Trophoblast cell (in vitro differentiated cells and primary cell): ENCODE measurements at places on chromosomes 2 and 18.
A peak's percentile ranks its signal among the peaks of the same experiment; 100 is the strongest.

DNA sequence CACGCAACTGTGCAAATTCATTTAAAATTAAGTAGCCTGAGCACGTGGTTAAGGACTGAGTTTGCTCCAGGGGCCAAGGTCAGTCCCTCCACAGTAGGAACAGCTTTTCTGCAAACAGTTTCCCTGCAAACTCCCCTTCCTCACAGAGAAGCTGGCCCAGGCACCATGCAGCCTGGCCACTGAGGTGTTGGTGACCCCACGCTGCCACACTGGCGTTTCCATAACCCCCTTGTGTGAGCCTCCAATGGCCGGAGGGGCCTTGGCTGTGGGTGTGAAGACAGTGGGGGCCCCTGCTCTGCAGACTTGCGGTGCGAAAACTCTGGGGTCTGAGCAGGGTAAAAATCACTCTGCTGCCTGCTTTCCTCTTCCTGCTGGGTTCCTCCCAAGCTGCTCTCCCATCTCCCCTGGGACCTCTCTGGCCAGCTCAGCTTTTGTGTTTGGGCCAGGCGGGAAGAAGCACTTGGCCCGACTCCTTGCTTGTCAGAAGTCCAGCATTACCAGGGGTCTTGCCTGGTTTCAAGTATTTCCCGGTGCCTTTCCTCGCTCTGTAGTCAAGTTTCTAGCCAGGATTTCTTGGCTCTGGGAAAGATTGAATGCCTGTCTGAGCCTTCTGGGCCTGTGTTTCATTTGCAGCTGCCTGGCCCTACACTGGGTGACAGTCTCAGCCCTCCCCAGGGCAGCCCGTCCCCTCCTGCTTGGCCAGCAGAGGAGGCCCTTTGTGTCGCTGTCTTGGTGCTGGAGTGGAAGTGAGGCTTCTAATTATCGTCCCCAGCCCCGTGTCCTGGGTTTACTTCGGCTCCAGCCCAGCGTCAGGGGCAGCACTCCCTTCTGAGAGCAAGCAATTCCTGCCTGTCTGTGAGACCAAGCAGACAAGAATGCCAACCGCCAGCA lies 131.4 kb upstream of the SLC1A4 start:
- no peak for DNase-seq

DNA sequence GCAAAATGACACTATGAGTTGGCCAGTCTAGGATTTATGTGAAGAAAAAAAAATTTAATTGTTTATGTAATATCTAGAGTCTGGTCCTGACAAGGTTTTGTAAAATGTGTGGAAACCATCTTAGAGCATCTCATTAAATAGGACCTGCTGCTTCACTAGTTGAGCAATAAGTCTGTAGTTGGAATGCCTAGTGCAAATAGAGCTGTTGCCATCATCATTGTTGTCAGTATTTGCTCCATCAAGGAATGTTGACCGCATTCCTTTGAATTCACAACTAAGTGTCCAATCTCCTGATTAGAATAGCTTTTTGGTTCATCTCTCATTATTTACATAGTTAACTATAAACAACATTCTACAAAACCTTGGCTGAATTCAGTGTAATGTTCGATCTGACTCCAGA lies 32.2 kb upstream of the RPE start:
- DNase-seq: no peak

GRCh38 chr2:68746408-68746807 lies 11.8 kb downstream of the ARHGAP25 start:
- DNase-seq: no peak

GRCh38 chr2:237790353-237790752 lies 8.2 kb upstream of the RBM44 start:
- no peak for DNase-seq

DNA sequence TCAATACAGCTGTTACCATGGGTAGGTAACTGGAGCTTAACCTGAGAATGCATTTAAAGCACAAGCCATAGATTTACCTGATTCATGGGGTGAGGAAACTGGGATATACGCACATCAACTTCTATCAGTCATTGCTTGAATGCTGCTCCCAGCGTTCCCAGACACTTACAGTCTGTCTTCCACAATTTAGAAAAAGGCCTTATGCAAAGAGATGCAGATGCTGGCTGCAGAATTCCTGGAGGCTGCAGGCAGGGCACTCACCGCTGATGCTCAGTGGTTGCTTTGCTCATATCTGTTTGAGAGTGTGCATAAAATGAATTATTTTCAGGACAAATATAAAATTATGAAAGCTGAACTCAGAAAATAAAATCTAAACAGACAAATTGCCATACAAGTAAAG lies 950.7 kb upstream of the PIK3C3 start:
- DNase-seq: no peak

DNA sequence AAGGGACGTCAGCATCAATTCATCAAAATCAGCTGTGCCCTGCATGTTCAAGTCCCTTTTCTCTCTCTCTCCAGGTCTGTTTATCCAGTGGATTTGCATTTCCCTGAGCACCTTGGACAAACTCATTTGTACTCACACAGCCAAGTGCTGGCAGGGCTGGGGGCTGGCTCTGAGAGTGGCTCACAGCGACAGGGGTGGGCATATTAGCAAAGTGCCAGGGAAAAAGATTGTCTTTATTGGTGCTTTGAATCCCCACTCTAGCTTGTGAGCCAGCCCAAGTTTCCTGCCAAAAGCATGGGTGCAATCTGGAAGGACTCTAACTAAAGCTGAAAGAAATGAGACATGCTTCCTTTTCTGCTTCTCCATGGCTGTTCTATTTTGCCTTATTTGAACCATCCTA lies 56.6 kb downstream of the ACOXL start:
- no peak for DNase-seq

DNA sequence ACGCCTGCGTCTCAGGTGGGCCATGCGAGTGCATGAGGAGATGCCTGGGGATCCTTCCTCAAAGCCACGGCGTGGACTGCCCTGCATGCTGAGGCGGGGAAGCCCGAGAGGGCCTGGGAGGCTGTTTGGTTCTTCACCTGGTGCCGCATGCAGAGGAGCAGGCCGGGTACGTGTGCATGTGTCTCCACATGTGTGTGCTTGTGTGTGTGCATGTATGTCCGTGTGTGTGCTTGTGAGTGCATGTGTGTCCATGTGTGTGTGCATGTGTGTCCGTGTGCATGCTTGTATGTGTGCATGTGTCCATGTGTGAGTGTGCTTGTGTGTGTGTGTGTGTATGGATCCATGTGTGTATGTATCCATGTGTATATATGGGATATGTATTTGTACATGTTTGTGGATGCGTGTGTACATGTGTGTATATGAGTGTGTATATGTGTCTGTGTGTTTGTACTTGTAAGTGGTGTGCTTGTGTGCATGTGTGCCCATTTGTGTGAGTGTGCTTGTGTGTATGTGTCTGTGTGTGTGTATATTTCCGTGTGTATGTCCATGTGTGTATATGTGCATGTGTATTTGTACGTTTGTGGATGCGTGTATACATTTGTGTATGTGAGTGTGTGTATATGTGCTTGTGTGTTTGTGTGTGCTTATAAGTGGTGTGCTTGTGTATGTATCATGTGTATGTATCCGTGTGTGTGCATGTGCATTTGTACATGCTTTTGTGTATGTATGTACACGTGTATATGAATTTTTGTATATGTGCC lies 79.0 kb downstream of the PTGR3 start:
- no peak for DNase-seq

DNA sequence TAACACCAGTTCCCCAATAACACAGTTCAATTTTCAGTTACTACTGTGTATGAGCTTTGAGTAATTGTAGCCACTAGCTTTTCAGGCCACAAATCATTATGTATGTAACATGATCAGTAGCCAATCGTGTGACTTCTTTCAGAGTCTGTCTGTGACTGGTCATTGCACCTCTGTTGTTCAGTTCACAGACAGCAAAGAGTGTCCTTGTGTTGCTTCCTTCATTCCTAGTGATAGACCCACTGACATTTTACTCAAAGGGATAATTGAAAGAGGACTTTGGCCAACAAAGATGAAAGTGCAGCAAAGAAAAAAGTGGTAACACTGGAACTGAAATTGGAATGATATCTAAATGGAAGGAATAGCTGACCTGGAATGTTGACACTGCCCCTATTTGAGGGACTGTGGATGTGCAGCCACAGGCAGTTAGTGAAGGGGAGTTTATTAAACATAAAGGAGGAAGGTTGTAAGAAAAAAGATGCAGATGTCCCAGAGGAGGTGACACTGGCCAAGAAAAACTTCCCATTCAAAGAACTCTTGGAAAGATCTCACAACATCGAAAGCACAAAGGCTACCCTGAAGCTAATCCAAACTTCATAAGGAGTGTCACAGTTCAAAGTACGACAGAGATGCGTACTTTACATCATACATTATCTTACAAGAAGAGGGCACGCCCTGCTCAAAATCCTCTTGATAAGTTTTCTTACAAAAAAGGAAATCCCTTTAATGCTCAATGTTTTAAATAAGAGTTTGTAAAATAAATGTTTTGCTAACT lies 19.3 kb downstream of the TTC39C start:
- DNase-seq: no peak

DNA sequence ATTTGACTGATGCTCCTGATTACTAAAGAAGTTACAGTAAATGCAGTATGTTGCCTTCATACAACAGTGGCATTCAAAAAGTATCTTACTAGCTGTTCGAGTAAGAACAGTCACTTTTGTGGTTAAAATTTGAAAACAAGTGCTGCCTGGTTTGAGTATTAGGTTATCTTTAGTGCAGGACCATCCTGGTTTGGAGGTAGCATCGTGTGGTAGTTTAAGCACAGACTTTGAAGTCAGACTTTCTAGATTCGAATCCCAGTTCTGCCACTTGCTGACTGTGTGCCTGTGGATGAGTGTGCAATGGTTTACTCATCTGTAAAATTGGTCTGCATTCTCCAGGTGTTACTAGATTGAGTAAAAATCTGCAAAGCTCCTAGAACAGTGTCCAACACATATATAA lies 96.8 kb downstream of the SGPP2 start:
- no peak for DNase-seq

DNA sequence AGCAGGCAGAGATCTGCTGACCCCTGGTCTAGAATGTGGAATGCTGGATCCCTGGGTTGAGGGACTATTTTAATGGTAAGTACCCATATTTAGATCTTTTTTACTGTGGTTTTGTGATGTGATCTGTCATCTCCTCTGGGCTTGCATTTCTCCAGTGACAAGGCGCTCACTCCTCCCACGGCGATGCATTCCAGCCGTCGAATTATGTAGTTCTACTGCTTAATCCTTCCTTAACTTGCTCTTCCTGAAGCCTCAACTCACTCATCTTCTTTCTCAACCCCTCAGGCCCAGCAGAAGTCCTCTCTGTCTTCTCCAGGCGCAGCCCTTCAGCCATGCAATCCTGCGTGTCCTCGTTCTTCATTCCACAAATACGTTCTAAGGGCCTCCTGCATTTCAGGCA lies 51.2 kb downstream of the HPCAL1 start:
- peak; percentile 98 for DNase-seq

DNA sequence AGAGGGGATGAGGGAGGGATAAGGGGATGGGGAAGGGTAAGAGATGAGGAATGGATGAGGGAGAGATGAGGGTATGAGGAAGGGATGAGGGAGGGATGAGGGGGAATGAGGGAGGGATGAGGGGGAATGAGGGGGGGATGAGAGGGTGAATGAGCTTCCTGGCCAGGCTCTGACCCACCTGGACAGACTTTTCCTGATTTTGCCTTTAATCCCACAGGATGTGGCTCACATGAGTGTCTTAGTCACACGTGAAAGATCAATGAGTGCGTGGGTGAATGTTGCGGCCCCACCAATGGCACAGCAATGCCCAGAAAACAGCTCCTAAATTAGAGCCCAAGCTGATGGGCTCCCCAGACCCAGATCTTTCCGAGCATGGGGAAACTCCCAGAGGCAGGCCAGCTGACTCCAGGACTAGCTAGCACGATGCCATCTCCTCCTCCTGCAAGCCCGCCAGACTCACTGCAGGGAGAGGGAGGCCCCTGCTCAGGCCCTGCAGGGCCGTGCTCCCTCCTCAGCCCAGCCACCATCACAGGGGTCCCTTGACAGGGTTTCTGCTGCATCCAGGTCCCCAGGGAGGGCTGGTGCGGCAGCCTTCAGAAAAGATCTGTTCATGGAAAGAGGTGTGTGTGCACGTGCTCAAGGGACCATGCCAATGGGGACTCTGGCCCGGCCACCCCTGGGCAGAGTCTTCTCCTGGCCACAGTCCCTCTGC lies 41.4 kb downstream of the AQP12A start:
- DNase-seq: no peak

DNA sequence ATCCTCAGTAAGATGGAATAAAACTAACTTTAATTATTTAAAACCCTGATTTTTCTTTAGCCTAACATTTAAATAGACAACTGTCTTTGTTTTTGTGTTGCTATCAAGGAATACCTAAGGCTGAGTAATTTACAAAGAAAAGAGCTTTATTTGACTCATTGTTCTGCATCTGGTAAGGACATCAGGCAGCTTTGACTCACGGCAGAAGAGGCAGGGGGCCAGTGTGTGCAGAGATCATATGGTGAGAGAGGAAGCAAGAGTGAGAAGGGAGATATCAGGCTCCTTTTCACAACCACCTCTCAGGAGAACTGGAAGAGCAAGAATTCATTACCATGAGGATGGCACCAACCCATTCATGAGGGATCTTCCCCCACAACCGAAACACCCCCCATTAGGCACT lies 64.6 kb upstream of the TFPI start:
- DNase-seq: no peak

GRCh38 chr18:2050702-2051201 lies 520.6 kb downstream of the METTL4 start:
- peak; percentile 52 for DNase-seq

- DNase-seq: no peak
These were observed 82.2 kb downstream of the EPAS1 start for GRCh38 chr2:46379213-46380037.

DNA sequence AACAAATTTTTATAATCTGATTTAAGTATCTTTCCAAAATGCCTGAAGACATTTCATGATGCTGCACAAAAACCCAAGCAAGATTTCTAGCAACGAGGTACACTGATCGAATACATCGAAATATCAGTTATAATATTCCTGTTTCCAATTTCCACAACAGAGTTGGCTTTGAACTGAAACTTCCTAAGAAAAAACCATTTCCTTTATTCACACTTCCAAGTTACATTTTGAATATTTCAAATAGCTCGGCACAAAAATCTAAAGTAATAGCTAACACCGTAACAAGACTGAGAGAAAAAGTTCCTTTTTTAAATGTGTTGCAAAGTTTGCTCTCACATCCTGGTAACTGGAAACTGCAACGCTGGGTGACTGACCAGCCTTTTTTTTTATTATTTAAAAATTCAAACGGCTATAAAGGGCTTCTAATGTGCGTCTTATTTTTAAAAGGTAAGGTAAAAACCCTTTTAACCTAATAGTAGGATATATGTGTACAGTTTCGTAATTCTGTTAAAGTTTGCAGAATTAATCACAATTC lies 1.7 kb downstream of the HNRNPLL start:
- no peak for DNase-seq

GRCh38 chr2:161029321-161029720 lies 130.9 kb upstream of the TANK start:
- DNase-seq: no peak

GRCh38 chr2:23824777-23825212 lies 102.1 kb downstream of the ATAD2B start:
- peak; percentile 78 for DNase-seq

DNA sequence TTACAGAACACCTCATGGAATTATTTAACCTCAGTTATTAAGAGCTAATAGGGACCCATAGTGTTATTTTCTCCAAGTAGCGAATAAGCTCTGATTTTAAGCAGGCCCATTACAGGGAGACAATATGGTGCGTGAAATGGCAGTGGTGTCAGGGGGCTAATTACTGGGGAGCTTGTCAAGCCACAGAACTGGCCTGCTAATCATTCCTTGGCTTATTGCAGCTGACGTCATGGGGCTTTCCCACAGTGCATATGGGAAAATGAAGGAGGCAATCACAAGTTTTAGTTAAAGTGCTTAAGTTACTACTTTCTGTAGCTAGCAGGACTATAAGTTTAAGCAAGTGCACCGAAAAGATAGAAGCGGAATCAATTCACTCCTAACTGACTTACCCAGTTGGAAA lies 262.5 kb downstream of the TGIF1 start:
- DNase-seq: no peak
